ENCODE measurements at places on chromosomes 2 and 18. TPM values are rescaled to one million over a fixed set of nuclear protein-coding genes. Genes with fewer than 3 reads are reported as not detected.

- no peak for DNase-seq
- H3K36me3 ChIP-seq: no peaks in the 10 kb centered on the region
- H3K27me3 ChIP-seq: no peaks in the 10 kb centered on the region
- peaks cover 5% of the 10 kb centered on the region for H3K4me1 ChIP-seq
- no peak overlapping the region for H3K4me3 ChIP-seq
These were observed 121.5 kb upstream of the CDCA7 start for GRCh38 chr2:173232956-173233744.

DNA sequence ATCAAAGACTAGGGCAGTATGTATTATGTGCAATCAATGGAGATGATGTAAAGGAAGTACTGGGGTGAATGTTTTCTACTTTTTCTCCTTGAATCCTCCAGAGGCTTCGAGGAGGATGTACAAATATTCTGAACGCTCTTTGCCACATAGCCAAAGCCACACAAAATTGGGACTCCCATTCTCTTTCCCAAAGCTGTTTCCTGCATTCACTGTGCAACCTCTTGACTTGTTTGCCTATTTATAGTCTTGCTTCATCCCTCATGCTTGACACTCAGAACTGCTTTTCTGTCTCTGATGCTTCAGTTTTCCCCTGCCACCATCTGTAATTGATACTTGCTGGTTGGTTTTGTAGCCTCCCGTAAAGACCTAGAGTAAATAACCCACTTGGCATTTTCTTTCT, 208.2 kb upstream of the RBMS1 start:
- H3K36me3 ChIP-seq: no peaks in the 10 kb centered on the region
- H3K4me1 ChIP-seq: 0 out of 2 replicates have a peak, but pooled peaks cover 1% of the 10 kb centered on the region
- H3K4me3 ChIP-seq: no peak overlapping the region

The CCDC142 gene
- 12.1 TPM for total RNA-seq

- DNase-seq: no peak
- H3K36me3 ChIP-seq: no peaks in the 10 kb centered on the region
- H3K27me3 ChIP-seq: no peaks in the 10 kb centered on the region
- H3K4me1 ChIP-seq: peaks cover 5% of the 10 kb centered on the region
These were observed 258.6 kb downstream of the NRXN1 start for GRCh38 chr2:50773211-50773932.

DNA sequence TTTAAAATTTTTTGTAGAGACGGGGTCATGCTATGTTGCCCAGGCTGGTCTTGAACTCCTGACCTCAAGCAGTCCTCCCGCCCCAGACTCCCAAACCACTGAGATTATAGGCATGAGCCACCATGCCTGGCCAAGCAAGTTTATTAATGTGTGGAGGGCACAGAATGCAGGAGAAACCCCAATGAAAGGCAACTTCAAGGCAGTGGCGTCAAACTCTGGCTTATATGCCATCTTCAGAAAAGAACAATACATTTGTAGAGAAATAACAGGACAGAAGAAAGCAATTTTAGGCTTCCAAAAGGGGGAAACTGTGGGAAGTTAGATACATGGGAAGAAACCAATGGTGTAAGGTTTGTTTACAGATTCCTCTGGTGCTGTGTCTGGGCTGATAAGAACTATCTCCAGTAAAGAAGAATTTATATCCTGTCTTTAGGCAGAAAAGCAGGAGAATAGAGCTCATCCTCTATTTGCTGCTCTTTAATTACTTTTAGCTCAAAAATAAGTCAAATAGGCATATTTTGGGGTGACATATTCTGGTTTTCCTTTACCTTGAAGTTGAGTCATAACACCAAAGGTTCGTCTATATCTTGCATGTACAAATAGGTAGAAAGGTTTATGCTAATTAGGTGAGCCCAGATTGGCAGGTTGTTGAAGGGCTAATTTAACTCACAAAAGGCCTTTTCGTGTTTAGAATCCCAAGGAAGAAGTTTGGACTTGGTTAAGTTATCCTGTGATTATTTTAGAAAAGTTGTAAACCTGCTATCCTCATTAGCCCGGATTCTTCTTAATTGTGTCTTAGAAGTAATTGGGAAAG, 26.0 kb upstream of the TMEM214 start:
- no peaks in the 10 kb centered on the region for H3K36me3 ChIP-seq
- H3K4me1 ChIP-seq: no peaks in the 10 kb centered on the region
- no peak overlapping the region for H3K27ac ChIP-seq
- DNase-seq: no peak

GRCh38 chr2:236863729-236864126, 222.0 kb upstream of the COPS8 start:
- DNase-seq: no peak
- H3K27ac ChIP-seq: no peak overlapping the region
- H3K27me3 ChIP-seq: no peaks in the 10 kb centered on the region
- H3K4me1 ChIP-seq: peaks cover 2% of the 10 kb centered on the region
- H3K4me3 ChIP-seq: no peak overlapping the region

DNA sequence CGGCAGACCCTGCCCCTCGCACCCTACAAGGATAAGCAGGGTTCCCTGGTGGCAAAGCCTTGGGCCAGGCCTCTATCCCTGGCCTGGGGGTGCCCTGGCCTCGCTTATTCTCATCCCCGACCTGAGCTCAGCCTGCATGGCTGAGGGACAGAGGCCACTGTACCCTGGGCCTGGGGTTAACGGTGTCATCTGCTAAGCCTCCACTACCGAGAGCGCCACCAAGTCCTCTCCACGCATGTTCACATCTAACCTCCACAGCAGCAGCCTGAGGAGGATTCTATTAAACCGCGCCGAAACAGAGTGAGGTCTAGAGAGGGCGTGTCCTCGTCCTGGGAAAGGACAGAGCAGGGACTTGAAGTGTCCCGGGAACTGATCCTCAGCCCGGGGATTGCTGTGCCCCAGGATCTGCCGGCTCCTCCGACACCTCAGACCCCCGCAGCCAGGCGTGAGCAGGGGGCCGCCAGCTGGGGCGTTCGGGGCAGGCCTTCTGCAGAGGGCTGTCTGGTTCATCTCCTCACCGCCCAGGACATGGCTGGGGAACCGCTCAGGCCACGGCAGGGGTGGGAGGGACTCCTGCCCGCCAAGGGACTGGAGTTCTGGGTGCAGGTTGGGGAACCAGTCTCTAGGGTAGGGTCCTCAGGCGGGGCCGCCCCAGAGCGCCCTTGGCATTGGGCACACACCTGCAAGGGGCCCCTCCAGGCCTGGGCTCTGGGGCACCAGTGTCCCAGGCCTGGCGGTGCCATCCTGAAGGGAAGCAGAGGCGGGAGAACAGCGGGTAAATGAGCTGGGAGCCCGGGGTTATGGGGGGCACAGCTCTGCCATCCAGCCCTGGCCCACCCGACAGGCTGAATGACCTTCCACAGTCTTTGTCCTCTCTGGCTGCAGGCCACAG, 68.0 kb upstream of the SMAD7 start:
- no peaks in the 10 kb centered on the region for H3K27me3 ChIP-seq
- H3K36me3 ChIP-seq: no peaks in the 10 kb centered on the region
- peak; percentile 44 for DNase-seq
- H3K27ac ChIP-seq: no peak overlapping the region

GRCh38 chr2:138113871-138114525, 149.7 kb downstream of the HNMT start:
- no peaks in the 10 kb centered on the region for H3K36me3 ChIP-seq
- no peaks in the 10 kb centered on the region for H3K4me1 ChIP-seq
- no peak overlapping the region for H3K27ac ChIP-seq
- no peak overlapping the region for H3K4me3 ChIP-seq
- H3K27me3 ChIP-seq: no peaks in the 10 kb centered on the region

The ASIC4 gene
- 0.19 TPM for total RNA-seq

- H3K4me3 ChIP-seq: no peak overlapping the region
- H3K36me3 ChIP-seq: no peaks in the 10 kb centered on the region
- H3K27me3 ChIP-seq: no peaks in the 10 kb centered on the region
- no peak for DNase-seq
These were observed 365.1 kb upstream of the ETAA1 start for GRCh38 chr2:67032076-67032475.

The KCNJ13 gene
- not detected for total RNA-seq

GRCh38 chr2:38765551-38765950, 12.5 kb upstream of the GEMIN6 start:
- H3K4me1 ChIP-seq: no peaks in the 10 kb centered on the region
- H3K36me3 ChIP-seq: no peaks in the 10 kb centered on the region
- no peak for DNase-seq

The NCKAP5 gene
- 0.46 TPM for total RNA-seq

GRCh38 chr2:232113821-232114220, 152.3 kb downstream of the DIS3L2 start:
- H3K27ac ChIP-seq: no peak overlapping the region
- DNase-seq: no peak
- H3K36me3 ChIP-seq: no peaks in the 10 kb centered on the region
- H3K4me1 ChIP-seq: no peaks in the 10 kb centered on the region

DNA sequence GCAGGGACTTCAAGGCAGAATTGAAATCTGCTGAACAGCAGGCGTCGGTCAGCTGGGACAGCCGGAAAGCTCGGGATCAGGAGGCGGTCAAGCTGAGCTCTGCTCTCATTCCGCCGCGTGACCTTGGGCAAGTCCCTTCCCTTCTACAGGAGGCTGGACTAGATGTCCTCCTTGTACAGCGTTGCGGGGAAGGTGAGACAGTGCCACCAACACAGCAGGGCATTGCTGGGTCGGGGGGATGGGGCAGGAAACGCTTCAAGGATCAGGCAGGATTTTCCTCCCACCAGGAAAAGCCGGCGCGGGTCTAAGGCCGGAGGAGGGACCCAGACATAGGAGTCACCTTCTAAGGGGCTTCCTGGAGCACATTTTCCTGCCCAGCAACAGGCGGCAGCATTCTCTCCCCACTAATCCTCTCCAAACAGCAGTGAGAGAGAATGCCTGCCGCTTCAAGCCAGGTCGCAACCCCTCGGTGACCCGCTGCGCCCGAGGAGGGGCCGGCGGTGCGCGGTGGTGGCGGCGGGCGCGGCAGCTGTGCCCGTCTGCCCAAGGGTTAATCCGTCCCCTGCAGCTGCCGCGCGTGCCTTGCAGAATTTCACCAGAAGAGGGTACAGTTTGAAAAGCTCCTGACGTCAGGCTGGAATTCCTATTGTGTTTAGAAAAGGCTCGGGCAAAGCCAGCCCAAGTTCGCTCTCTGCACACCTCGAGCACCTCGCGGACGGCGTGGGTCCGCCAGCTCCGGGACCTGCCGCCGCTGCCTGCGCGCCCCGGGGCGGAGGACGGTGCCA, at the start of gene KCNF1:
Gene KCNF1, plus strand, starts transcription at position 644 of the 785 bp plus-strand sequence. CDS start 493 bp downstream, outside the sequence.
- H3K4me1 ChIP-seq: peaks cover 12% of the 10 kb centered on the region
- H3K36me3 ChIP-seq: no peaks in the 10 kb centered on the region
- no peak for DNase-seq
- no peak within 1 kb of the TSS for H3K27ac ChIP-seq

The TEX261 gene
- total RNA-seq: 24.3 TPM

The IL18R1 gene
- not detected for total RNA-seq

GRCh38 chr2:116692988-116693387, 1121.5 kb upstream of the DDX18 start:
- no peak overlapping the region for H3K4me3 ChIP-seq
- DNase-seq: no peak
- H3K36me3 ChIP-seq: no peaks in the 10 kb centered on the region
- H3K27me3 ChIP-seq: no peaks in the 10 kb centered on the region
- no peak overlapping the region for H3K27ac ChIP-seq

DNA sequence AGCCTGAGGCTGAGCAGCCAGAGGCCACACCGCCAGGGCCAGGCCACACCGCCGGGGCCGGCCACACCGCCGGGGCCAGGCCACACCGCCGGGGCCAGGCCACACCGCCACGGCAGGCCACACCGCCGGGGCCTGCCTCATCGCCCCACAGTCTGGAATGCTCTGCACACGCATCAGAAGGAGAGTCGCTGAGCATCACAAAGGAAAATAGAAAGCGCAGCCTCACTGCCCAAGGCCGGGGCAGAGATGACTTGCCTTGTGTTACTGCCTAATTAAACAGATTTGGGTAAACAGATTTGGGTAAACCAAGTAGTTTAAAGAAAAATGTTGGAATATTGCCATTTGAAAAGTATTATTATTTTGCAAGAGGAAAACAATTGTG, 10.4 kb upstream of the NFATC1 start:
- H3K27ac ChIP-seq: no peak overlapping the region
- no peaks in the 10 kb centered on the region for H3K27me3 ChIP-seq
- DNase-seq: no peak
- H3K36me3 ChIP-seq: no peaks in the 10 kb centered on the region
- H3K4me1 ChIP-seq: no peaks in the 10 kb centered on the region

GRCh38 chr2:231111987-231112386, 12.9 kb downstream of the HTR2B start:
- H3K27ac ChIP-seq: no peak overlapping the region
- no peak overlapping the region for H3K4me3 ChIP-seq
- H3K36me3 ChIP-seq: no peaks in the 10 kb centered on the region
- no peak for DNase-seq
- H3K27me3 ChIP-seq: no peaks in the 10 kb centered on the region
- peaks cover 2% of the 10 kb centered on the region for H3K4me1 ChIP-seq

The DNAJC5G gene
- total RNA-seq: 1.4 TPM

The NYAP2 gene
- total RNA-seq: not detected

GRCh38 chr2:196551014-196551413, 88.5 kb upstream of the CCDC150 start:
- H3K36me3 ChIP-seq: no peaks in the 10 kb centered on the region
- no peak overlapping the region for H3K4me3 ChIP-seq
- DNase-seq: no peak
- no peaks in the 10 kb centered on the region for H3K4me1 ChIP-seq
- no peak overlapping the region for H3K27ac ChIP-seq

GRCh38 chr2:14790041-14790640, 157.6 kb downstream of the LRATD1 start:
- H3K27ac ChIP-seq: no peak overlapping the region
- DNase-seq: no peak
- H3K36me3 ChIP-seq: no peaks in the 10 kb centered on the region
- H3K27me3 ChIP-seq: no peaks in the 10 kb centered on the region
- H3K4me1 ChIP-seq: no peaks in the 10 kb centered on the region
- no peak overlapping the region for H3K4me3 ChIP-seq

GRCh38 chr2:171320731-171321130, 113.1 kb downstream of the METTL8 start:
- DNase-seq: no peak
- H3K27ac ChIP-seq: no peak overlapping the region
- no peaks in the 10 kb centered on the region for H3K27me3 ChIP-seq
- peaks cover 37% of the 10 kb centered on the region for H3K4me1 ChIP-seq

DNA sequence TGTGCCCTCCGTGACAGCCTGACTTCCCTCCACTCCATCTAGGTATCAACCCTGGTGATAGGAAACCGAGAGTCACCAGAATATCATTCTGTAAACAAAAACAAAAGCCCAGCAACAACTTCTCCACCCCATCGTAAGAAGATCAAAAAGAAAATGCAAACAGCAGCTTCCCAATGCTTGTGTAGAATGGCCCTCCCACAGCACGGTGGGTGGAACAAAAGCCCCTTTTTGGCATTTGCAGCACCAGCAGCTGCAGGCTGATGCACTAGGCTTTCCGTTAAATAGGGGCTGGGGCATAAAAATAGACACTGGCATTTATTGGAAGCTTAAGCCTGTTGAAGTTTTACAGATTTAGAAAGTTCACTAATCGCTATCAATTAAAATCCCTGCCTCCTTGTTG, 513.0 kb downstream of the GALR1 start:
- no peaks in the 10 kb centered on the region for H3K36me3 ChIP-seq
- H3K27ac ChIP-seq: no peak overlapping the region
- no peak overlapping the region for H3K4me3 ChIP-seq
- DNase-seq: no peak

GRCh38 chr18:3008541-3008940, 4.4 kb downstream of the LPIN2 start:
- H3K4me1 ChIP-seq: peaks cover 3% of the 10 kb centered on the region
- H3K27me3 ChIP-seq: no peaks in the 10 kb centered on the region
- H3K36me3 ChIP-seq: 0 out of 2 replicates have a peak, but pooled peaks cover 5% of the 10 kb centered on the region
- no peak overlapping the region for H3K27ac ChIP-seq

All from H1 (cell line).